Regular cardiac myocyte (primary cell): ENCODE measurements at places on chromosomes 5 and 9. TPM values are rescaled to one million over a fixed set of nuclear protein-coding genes. Genes with fewer than 3 reads are reported as not detected.

Gene CAST
- total RNA-seq: 155 and 181 TPM in 2 replicates

Gene TGFBI
- total RNA-seq: 601 and 2,751 TPM in 2 replicates

Gene ACTBL2
- total RNA-seq: under 0.01 and 0.19 TPM in 2 replicates

Gene PSAT1
- total RNA-seq: 31.3 and 52.1 TPM in 2 replicates

Gene MYOZ3
- 0.38 and 0.85 TPM in 2 replicates for total RNA-seq

Gene GNA14
- 4.0 and 11.8 TPM in 2 replicates for total RNA-seq

Gene ZNF658
- 3.6 and 5.4 TPM in 2 replicates for total RNA-seq
